ENCODE measurements at places on chromosomes 5 and 9. TPM values are rescaled to one million over a fixed set of nuclear protein-coding genes. Genes with fewer than 3 reads are reported as not detected.

DNA sequence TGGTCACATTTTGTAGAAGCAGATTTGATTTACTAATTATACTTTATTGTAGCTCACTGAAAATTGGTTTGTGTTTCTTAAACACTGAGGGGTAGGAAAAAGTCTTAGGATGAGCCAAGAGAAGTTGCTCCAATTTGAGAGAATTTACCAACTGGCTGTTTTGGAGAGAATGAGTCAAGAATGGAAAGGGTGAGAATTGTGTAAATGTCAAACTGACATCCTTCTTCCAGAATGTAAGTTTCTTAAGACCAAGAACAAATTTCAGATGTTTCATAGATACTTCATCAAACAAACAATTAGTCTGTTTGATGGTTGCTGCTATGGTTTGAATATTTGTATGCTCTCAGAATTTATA, 106.2 kb upstream of the TXNDC8 start:
- no peak for DNase-seq

DNA sequence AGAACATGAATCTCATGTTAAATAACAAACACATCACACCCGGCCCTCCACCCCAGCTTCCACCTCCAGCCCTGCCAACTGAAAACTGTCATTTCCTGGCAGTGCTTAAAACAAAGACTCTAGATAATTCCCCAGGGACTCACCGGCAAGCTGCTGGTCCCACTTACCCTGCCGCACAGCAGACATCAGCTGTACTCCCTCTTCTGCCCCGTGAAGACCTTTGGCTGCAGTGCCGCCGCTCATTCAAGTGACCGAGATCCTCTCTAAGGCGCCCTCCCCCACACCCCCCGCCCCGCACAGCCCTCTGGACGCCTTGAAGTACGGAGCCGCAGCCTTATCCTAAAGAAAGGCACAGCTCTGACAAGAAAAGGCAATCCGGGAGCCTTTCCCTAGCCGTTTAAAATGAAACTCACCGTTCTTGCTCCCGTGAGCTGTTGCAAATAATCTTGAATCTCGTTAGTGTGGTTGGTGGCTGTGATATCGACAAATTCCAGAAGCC, 434 bp downstream of the GLRX start:
- no peak for DNase-seq

The FAM219A gene
- 6.0 TPM for total RNA-seq

DNA sequence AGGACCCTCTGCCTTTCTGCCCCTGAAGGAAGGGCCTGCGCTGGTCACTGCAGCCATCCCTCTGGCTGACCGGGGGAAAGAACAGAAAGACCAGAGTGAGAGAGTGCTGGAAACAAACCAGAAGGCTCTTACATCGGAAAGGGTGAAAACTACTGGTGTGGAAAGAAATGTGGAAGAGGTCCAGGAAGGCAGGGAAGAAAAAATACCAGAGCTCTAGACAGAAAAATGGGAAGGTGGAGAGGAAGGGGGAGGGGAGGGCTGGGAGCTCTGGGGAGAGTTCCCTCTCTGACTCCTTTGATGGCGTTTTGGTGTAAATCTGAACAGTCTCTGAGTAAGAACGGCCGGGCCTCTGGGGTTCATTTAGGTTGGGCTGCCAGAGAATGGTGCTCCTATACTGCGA, 47.7 kb downstream of the COL23A1 start:
- no peak for DNase-seq

- no peak for DNase-seq
Observed at GRCh38 chr9:11128156-11128555, 515.4 kb upstream of the PTPRD start.

DNA sequence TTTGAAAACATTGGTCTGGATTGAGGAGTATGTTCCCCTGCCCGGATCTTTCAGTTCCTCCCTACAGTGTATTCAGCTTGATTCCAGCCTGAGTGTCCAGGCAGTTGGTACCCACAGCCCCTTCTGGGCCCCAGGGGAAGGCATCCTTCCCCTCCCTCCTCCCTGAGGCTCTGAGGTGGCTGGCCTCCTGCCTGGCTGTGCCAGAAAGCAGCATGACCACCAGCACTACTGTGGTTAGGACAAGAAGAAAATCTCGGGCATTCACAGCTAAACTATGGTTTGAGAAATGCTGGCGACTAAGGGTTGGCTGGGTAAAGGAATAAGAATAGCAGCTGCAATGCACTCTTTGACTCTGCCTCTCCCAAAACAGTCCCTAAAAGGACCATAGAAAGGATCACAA, 84.6 kb upstream of the LIFR start:
- no peak for DNase-seq

GRCh38 chr5:32586276-32586599, 881 bp downstream of the SUB1 start:
- no peak for DNase-seq

The IL4 gene
- total RNA-seq: not detected

DNA sequence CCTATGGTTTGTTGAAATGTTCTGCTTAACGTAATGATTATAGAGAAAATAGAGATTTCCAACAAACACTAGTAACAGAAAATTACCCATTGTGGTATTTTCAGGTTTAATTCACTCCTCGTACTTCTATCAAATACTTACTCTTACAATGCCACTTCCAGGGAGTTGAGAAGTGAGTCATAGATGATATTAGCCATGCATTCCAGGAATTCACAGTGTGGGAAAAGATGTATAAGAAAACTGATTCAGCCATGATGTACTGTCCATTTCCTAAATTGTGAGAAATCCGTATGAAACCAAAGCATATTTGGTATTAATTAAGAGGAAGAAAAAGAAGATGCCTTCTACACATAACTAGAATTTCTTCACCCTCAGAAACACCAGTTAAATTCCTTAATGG, 1854.6 kb upstream of the WWC1 start:
- no peak for DNase-seq

The ABO gene
- 1.4 TPM for total RNA-seq

The PTCH1 gene
- 48.0 TPM for total RNA-seq

- no peak for DNase-seq
Observed at GRCh38 chr5:34998058-34998789, 49.5 kb downstream of the AGXT2 start.

- no peak for DNase-seq
Observed at GRCh38 chr9:12801187-12801586, 26.4 kb downstream of the LURAP1L start.

DNA sequence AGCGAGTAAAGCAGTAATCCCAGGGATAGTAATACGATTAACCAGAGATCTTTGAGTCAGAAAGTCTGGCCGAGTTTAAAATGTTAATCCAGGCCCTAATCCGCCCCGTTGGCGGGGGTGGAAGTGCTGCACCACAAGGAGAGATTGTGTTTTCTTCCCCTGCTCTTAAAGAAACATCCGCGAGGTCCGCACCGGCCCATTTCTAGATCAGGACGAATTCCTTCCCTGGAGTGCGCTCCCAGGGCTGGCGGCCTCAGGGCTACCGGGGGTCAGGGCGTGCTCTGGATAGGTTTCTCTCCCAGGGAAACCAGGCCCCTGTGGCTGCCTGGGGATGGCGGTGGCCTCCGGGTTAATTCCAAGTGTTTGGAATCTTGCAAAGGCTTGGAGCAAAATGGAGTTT, 9.3 kb upstream of the NEUROG1 start:
- DNase-seq: no peak

GRCh38 chr9:136391737-136392537, 8.0 kb downstream of the SNAPC4 start:
- no peak for DNase-seq

The CDH9 gene
- total RNA-seq: 0.53 TPM

DNA sequence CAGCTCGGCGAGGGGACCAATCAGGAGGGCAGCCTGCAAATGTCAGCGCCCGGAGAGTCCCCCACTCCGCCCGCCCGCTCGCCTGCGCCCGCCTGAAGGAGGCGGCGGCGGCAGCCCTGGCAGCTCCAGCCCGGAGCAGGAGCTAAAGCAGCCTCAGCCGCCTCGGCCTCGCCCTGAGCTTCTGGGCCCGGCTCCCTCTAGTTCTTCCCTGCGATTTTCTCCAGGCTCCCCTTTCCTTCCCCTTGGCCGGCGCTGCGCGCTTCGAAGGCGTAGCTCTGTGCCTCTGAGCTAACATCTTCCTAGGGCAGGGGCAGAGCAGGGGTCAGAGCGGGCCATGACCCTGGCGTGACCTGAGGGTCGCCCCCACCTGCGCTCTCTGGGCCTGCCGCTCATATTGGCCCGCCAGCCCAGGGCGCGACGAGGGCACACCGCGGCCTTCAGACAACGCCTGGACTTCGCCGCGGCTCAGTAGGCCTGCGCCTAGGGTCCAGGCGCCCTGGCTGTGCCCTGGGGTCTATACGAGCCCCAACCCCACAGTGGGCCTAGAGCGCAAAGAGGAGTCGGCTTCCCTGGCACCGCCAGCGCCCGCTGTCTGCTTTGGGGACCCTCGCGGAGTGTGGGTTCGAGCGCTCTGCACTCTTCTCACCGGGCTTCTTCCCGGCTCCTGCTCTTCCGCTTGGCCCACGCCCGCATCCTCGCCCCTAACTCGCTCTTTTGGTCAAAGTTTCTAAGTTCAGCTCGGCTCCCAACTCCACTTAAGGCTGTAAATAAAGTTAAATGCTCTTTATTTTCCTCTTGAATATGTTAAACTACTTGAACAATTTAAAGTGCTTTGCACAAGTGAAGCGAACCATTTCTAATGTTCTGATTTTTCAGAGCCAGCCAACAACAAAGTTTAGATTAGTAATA, 504 bp upstream of the OTP start:
- DNase-seq: no peak

DNA sequence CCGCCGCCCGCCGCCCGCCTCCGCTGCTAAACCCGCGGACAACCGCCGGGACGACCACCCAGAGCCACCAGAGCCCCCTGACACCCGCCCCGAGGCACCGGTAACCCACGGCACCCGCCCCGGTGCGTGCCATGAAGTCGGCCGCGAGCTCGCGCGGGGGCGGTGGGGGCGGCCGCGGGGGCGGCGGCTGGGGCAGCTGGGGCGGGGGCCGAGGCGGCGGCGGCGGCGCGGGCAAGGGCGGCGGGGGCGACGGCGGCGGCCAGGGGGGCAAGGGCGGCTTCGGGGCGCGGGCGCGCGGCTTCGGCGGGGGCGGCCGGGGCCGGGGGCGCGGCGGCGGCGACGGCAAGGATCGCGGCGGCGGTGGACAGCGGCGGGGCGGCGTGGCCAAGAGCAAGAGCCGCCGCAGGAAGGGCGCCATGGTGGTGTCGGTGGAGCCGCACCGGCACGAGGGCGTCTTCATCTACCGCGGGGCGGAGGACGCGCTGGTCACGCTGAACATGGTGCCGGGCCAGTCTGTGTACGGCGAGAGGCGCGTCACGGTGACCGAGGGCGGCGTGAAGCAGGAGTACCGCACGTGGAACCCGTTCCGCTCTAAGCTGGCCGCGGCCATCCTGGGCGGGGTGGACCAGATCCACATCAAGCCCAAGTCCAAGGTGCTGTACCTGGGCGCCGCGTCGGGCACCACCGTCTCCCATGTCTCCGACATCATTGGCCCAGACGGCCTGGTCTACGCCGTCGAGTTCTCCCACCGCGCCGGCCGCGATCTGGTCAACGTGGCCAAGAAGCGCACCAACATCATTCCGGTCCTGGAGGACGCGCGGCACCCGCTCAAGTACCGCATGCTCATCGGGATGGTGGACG, 499 bp downstream of the FBLL1 start:
- no peak for DNase-seq

The FAM221B gene
- 0.21 TPM for total RNA-seq

The GHR gene
- total RNA-seq: 34.6 TPM

GRCh38 chr5:124671193-124671592, 75.2 kb downstream of the ZNF608 start:
- DNase-seq: no peak

GRCh38 chr9:115211413-115212124, 93.6 kb upstream of the TNC start:
- DNase-seq: no peak

DNA sequence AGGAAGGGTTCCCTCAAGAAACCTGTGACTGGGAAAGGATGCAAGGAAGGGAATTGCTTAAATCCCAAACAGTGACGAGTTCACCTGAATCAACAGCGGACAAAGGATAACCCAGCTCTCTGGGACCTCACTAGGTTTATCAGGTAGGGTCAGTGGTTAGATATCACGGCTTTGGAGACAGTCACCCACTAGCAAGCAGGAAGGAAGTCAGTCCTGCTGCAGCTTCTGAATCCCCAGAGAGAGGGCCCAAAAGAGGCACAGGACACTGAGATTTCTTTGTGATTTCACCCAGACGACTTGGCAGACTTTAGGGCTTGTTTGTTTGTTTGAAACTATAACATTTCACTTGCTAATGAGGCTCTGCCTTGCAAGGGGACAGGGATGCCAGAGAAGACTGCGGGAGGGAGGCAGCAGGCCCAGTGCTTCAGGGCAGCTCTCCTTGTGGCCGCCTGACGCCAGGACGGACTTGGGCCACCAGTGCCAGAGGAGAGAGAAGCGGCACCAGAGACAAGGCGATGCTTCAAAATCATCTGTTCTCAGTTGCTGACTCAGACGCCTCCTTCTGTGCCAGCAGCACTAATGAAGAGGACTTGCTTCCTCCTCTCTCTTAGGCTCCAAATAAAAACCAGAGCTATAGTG, 275.6 kb upstream of the SLC30A5 start:
- DNase-seq: no peak

The WDR38 gene
- not detected for total RNA-seq

DNA sequence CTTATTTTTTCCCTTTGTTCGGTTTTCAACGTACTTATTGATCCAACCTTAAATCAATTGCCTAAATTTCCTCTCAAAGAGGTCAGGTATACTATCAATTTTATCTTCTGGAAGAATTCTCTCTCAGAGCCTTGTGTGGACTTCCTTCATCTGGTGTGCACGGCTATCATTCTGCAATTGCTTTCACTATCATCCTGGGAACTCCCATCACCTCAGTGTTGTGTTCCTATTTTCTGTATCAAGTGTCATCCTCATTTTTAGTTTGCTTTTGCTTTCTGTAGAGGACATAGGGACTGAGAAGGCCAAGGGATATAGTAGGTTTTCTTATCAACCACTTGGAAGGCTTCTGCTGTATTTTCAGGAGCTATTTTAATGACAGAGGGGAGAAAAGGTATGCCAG, 11.3 kb downstream of the STOM start:
- no peak for DNase-seq

DNA sequence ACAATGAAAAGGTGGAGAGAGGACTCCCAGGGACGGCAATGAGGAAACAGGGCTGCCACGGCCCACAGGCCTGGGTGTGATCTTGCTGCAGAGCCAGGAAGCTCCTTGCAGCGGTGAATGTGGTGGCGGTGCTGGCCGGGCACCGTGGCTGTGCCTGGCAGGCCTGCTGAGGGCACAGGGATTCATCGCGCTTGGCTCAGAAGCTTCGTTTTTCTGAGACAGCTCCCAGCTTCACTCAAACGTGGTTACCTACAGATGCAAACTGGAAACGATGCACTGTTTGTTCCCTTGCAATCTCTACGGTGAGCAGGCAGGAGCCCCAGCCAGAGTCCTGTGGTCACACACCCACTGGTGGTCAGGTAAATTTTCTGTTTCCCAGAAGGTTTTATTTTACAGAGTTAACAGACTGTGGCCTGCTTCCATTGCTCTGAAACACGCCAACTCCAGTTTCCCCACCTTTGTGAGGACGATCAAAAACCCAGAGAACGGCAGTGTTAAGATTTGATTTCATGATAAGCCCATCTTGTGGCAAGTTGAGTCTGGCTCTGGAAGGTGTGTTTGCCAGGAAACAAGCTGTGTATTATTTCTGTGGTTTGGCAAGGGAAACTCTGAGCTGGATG, 183.9 kb downstream of the AUH start:
- DNase-seq: no peak

The PCDHA3 gene
- 0.63 TPM for total RNA-seq

GRCh38 chr9:89388084-89388867, 70.0 kb downstream of the SECISBP2 start:
- no peak for DNase-seq

Measured in urinary bladder (tissue), 4 donors.